AG08395 (cell line): ENCODE measurements at places on chromosomes 7 and 10.

DNA sequence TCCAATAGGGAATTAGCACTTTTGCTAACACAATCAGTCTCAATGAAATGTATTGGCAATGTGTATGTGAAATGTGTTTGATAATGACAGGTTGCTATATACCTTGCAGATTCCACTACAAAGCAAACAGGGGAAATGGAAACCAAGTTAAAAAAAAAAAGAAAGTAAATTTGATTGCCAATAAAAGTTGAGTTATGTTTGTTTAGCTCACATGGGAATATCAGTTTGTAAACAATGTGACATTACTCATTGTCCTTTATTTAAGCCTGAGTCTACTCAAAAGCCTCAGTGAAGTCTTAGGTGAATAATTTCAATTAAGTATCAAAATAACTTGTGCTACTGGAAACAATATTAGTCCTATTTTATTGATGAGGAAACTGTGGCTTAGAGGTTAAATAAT is 285.2 kb downstream of the CACNA2D1 start:
- no peak for DNase-seq

- no peak for DNase-seq
These were observed 164.4 kb downstream of the SH2D4B start for GRCh38 chr10:80702143-80702542.

GRCh38 chr10:114507449-114507848 is 103.1 kb upstream of the AFAP1L2 start:
- no peak for DNase-seq

- no peak for DNase-seq
These were observed 1.1 kb upstream of the FAM53B start for GRCh38 chr10:124745252-124745651.
